ENCODE measurements at places on chromosomes 7 and 10. TPM values are rescaled to one million over a fixed set of nuclear protein-coding genes. Genes with fewer than 3 reads are reported as not detected.

NEBL gene
- 781 TPM for total RNA-seq

MEST gene
- 4.2 TPM for total RNA-seq

ELFN1 gene
- total RNA-seq = 12.0 TPM

STEAP2 gene
- 15.1 TPM for total RNA-seq

ADAMTS14 gene
- total RNA-seq = 0.10 TPM

VSIR gene
- 127 TPM for total RNA-seq

SP8 gene
- not detected for total RNA-seq

SPDYE8 gene
- not detected for total RNA-seq

TMEM270 gene
- not detected for total RNA-seq

CDNF gene
- total RNA-seq = 2.0 TPM

C10orf53 gene
- total RNA-seq = not detected

C10orf67 gene
- total RNA-seq = 0.62 TPM

FOXI2 gene
- total RNA-seq = not detected

TMEM213 gene
- not detected for total RNA-seq

SYNPO2L gene
- total RNA-seq = 237 TPM

C10orf105 gene
- total RNA-seq = 0.07 TPM

GFRA1 gene
- total RNA-seq = 6.7 TPM

C7orf33 gene
- not detected for total RNA-seq

TRIM74 gene
- 0.35 TPM for total RNA-seq

RELN gene
- total RNA-seq = 2.5 TPM

ABCC2 gene
- 0.25 TPM for total RNA-seq

PTF1A gene
- total RNA-seq = not detected

NPC1L1 gene
- not detected for total RNA-seq

COL13A1 gene
- total RNA-seq = 1.0 TPM

CYP26C1 gene
- not detected for total RNA-seq

SNX13 gene
- 62.6 TPM for total RNA-seq

GDF2 gene
- total RNA-seq = not detected

MUC12 gene
- total RNA-seq = not detected

SLC29A4 gene
- total RNA-seq = 2.3 TPM

PIK3AP1 gene
- 7.5 TPM for total RNA-seq

LRRC4 gene
- total RNA-seq = 3.3 TPM

SPDYE2B gene
- total RNA-seq = not detected

WNT2 gene
- total RNA-seq = 0.57 TPM

GALNT17 gene
- 57.9 TPM for total RNA-seq

WNT8B gene
- total RNA-seq = not detected

SMARCD3 gene
- total RNA-seq = 132 TPM

SFTPD gene
- 0.69 TPM for total RNA-seq

CALML3 gene
- not detected for total RNA-seq

GNAT3 gene
- not detected for total RNA-seq

PRPS1L1 gene
- not detected for total RNA-seq

COL17A1 gene
- total RNA-seq = 0.32 TPM

TMEM178B gene
- total RNA-seq = 38.2 TPM

UNCX gene
- not detected for total RNA-seq

CFAP70 gene
- 1.7 TPM for total RNA-seq

FXYD4 gene
- not detected for total RNA-seq

PCDH15 gene
- 0.25 TPM for total RNA-seq

OR2A12 gene
- total RNA-seq = not detected

MNX1 gene
- not detected for total RNA-seq

SAP25 gene
- 0.77 TPM for total RNA-seq

CYP3A7 gene
- total RNA-seq = not detected

TUBAL3 gene
- 0.12 TPM for total RNA-seq

MEOX2 gene
- total RNA-seq = 11.2 TPM

TMEM248 gene
- total RNA-seq = 37.5 TPM

TRIP6 gene
- total RNA-seq = 13.6 TPM

NOS3 gene
- total RNA-seq = 10.9 TPM

DPY19L1 gene
- 25.0 TPM for total RNA-seq

ZNF804B gene
- total RNA-seq = not detected

All from left ventricle myocardium superior (tissue), 1 donor.